ENCODE measurements at places on chromosomes 16 and 17.

GRCh38 chr16:73813527-73813926, 483.1 kb upstream of the PSMD7 start:
- no peak for DNase-seq

GRCh38 chr17:2684549-2684948, 27.0 kb downstream of the CLUH start:
- DNase-seq: no peak

GRCh38 chr16:72428681-72429376, 256.9 kb upstream of the PMFBP1 start:
- DNase-seq: no peak

GRCh38 chr17:59505610-59506276, 59.7 kb upstream of the DHX40 start:
- no peak for DNase-seq

DNA sequence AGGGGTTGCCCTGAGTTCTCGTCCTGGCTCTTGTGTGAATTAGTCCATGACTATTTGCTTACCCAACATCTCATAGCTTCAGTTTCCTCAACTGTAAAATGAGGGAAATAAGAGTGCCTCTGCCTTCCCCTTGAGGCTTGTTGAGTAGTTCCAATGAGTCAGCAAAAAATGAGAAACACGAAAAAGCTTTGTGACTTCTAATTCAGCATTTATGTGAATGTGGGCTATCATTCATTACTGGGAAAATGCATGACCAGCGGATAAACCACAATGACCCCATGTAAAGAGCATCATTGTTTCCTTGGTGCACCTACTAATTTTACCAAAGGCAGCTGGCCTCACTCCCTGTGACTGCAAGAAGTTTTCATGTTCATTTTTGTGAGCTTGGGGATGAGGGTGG, 374.6 kb upstream of the HSBP1 start:
- no peak for DNase-seq
